Hematopoietic multipotent progenitor cell treated with erythropoietin and hydrocortisone succinate and interleukin-3 and kit ligand, for 6 days (in vitro differentiated cells): ENCODE measurements at places on chromosomes 13 and 19.
A peak's percentile ranks its signal among the peaks of the same experiment; 100 is the strongest.

- DNase-seq, result peak; percentile 64
Measured at GRCh38 chr19:9406798-9407352, 28.5 kb downstream of the ZNF266 start.

- no peak for DNase-seq
Measured at GRCh38 chr19:36008336-36008978, at the start of gene SYNE4. Gene SYNE4, minus strand, starts transcription at chr19:36008813. Its CDS starts 132 bp downstream, at chr19:36008681.

- DNase-seq, result peak; percentile 55
Measured at GRCh38 chr19:8331263-8331845, 10.1 kb downstream of the RPS28 start.

DNA sequence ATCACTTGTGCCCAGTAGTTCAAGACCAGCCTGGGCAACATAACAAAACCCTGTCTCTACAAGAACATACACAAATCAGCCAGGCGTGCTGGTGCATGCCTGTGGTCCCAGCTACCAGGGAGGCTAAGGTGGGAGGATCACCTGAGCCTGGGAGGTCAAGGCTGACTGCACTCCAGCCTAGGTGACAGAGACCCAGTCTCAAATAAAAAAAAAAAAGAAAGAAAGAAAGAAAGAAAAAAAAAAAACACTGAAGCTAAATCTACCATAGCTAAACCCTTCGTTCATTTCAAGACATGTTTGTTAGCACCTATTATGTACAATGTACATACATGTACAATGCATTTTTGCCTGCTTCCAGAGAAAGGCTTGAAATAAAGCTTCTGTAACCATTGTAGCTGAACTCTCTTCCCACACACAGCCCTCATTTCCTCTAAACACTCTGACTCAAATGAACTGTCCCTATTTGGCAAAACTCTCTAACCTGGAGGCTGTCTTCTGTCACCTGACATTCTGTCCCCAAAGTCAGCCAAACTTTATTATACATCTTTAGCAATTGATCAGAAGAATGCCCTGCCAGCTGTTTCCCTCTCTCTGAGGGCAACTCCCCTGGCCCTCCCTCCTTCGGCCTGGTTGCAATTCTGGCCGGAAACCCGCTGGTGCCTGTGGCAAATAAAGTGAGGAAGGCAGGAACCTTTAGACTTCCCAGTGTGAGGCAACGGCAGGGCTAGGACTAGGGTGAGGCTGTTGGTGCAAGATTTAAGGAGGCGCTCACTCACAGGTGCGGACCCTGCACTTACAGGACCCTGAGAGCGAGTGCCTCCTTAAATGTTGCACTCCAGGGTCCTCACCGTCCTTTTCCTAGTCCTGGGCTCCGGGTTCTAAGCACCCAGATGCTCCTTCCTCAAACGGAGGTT is 1.8 kb downstream of the ETHE1 start:
- DNase-seq, result peak; percentile 69

- DNase-seq, result no peak
Measured at GRCh38 chr13:110187641-110188161, 119.3 kb downstream of the COL4A1 start.

DNA sequence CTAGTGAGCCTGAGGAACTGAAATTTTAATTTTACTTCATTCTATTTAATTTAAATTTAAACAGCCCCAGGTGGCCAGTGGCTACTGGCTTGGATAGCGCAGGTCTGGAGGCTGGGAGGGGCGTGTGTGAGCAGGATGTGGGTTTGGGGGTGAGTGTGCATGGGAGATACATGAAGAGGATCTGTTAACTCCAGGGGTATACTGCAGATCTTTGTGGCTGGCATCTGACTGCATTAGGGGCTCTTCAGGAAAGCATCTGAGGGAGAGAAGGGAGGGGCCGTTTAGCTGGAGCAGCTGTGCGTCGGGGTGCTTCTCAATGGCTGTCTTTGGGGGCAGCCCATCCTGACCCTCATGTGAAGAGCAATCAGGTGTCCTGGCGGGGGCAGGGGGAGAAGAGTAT is 6.8 kb downstream of the SHANK1 start:
- DNase-seq, result peak; percentile 52

DNA sequence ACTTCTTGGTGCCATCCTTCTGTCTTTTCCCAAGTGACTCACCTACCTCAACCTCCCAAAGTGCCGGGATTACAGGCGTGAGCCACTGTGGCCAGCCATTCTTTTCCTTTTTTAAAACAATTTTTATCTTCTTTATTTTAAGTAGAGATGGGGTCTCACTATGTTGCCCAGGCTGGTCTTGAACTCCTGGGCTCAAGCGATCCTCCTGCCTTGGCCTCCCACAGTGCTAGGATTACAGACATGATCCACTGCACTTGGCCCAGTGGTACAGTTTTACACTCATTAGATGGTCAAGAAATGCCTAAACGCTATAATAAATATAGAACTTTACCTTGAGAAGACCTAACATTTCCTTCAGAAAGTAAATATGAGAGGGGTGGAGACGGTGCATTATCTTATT is 24.5 kb downstream of the GP6 start:
- DNase-seq, result no peak

DNA sequence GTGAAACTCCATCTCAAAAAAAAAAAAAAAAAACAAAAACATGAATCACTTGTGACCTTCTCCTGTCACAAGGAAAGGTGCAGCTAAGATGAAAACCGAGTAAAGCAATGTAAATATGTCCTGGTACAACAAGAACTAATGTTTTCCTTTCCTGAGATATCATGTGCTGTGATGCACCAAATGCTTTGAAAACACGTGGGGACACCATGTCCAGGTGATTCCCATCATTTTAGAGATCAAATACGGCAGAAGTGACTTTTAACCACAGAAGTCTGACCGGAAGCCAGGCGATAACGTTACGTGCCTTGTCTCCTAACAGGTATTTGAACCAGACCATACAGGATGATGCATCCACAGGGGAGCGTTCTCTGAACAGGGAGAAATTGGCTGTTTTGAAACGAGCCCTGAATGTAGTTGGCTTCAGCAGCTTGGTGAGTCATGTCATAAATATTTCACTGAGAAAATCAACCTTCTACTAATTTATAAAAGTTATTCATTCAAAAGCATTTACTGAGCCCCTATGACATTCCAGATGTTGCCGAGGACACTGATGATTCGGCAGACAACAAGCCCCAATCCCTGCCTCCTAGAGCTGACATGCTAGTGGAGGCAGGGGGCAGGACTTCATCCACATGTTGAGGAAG is 328.1 kb downstream of the MYO16 start:
- no peak for DNase-seq

DNA sequence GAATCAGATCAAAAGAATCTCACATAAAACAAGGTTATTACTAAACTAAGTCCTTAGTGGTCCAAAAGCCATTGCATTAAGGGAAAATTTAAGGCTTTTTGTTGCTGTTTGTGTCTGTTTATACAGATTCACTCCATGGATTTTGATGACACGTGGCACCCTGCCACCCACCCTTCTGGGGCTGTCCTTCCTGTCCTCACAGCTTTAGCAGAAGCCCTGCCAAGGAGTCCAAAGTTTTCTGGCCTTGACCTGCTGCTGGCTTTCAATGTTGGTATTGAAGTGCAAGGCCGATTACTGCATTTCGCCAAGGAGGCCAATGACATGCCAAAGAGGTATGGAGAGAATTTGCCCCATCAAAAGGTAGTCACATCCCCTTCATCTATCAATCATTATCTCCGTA is 6.9 kb downstream of the ACOD1 start:
- DNase-seq, result no peak

GRCh38 chr19:35363001-35363590 is 4.8 kb downstream of the FFAR3 start:
- no peak for DNase-seq

DNA sequence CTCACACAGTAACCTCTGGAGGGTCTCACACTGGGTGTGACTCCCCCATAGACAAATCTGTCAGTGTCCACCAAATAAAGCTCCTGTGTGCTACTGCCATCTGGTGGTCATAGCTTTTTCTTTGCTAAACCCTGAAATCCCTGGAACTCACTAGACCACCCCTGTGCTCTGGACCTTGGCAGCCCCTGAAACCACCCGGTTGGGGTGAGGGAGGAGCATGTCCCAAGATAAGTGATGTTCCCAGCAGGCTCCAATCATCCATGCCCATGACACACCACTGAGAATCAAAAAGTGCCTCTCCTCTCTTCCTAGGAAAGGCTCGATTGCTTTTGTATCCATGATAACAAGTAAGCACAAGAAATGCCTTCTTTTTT is 6.5 kb upstream of the HSD17B14 start:
- DNase-seq, result peak; percentile 86

DNA sequence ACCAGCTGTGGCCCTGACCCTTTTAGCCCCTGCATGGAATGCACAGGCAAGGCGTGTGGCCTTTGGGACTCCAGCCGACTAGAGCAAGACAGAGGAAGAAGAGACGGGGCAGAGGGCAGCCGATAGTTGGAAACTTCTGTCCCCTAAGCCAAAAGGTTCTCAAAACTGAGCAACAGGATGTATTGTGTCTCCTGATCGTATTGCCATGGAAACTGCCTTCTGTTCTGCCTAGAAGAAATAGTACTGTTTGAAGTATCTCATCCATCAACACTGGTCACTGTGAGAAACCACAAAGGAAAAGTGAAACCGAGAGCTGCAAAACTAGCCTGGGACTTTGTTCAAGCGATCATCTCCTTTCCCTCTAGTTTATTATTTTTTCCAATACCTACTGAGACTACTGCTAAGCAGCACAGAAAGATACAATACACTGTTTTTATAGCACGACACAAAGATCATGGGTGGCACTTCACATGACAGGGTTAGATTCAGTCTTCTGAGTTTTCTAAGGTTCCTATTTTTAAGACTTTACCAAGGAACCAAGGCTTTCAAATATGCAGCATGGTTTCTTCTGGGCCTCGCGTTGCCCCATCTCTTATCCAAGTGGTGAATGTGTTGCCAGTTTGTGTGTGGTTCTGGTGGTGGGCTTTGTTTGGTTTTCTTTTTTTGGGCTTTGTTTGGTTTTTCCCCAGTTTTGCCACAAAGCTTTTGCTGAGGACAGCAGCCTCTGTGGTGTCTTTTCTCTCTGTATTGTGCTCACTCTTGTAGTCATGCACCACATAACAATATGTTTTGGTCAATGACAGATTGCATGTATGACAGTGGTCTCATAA is 49.3 kb upstream of the GPR183 start:
- DNase-seq, result peak; percentile 90

DNA sequence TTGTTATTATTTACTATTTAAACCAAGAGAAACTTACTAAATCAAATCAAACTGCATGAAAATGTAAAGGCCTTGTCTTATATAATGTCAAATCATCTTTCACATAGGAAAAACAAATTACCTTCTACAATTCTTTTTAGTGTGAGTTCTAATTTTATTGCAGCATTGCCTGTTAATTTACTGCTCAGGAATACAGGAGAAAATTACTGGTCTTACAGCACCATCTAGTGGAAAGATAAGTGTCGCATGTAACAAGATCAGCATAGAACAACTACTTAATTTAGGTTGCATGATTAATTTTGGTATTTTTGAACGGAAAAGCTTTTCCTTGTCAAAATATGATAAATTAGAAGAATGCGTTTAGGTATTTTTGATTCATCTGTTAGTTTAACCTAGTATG is 502.7 kb downstream of the UQCRFS1 start:
- DNase-seq, result peak; percentile 78

- no peak for DNase-seq
Measured at GRCh38 chr19:44735011-44735410, 13.5 kb upstream of the BCL3 start.

DNA sequence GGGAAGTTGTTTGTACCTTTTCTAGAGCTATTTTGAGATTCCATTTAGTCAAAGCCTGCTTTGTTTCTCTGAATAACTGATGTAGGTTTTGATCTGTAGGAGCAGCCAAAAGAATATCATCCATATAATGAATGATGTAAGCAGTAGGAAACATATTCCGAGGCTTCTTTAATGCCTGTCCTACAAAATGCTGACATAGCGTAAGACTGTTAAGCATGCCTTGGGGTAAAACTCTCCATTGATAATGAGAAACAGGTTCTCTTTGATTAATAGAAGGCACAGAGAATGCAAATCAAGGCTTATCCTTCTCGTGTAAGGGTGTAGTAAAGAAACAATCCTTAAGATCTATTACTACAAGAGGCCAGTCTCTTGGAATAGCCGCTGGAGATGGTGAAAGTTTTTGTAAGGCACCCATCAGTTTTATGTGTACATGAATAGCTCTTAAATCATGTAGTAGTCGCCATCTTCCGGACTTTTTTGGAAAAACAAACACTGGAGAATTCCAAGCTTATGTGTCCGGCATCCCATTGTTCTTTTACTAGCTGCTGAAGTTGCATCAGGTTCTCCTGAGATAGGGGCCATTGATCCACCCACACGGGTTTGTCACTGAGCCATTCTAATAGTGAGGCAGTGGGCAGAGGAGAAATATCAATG is 13.5 kb downstream of the FPR3 start:
- no peak for DNase-seq

- no peak for DNase-seq
Measured at GRCh38 chr19:33192010-33192409, 2.1 kb upstream of the LRP3 start.

DNA sequence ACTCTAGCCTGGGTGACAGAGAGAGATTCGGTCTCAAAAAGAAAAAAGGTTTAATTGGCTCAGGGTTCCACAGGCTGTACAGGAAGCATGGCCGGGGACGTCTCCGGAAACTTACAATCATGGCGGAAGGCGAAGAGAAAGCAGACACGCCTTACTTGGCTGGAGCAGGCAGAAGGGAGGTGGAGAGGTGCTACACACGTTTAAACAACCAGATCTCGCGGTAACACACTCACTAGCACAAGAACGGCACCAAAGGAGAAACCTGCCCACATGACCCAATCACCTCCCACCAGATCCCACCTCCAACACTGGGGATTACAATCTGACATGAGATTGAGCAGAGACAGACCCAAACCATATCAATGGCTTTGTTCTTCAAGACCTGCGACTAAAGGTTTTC is 12.8 kb downstream of the CASP14 start:
- no peak for DNase-seq

GRCh38 chr13:99505814-99506269 is 4.6 kb downstream of the TM9SF2 start:
- peak; percentile 76 for DNase-seq

DNA sequence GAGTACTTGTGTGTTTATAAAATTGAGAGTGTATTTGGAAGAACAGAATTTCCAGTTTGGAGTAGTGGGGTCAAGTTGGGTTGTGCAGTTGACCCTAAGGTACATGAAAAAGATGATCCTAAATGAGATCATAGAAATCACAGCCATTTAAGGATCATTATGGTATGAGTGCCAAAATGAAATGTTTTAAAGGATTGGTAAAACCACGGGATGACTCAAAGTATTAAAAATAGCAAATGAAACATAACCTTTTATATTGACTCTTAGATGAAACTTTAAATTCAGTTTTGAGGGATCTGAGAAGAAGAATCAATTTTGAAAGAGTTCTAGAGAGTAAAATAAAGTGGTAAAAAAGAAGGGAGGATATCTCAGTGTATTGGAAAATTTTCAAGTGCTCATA is 773.8 kb downstream of the GPC5 start:
- no peak for DNase-seq

DNA sequence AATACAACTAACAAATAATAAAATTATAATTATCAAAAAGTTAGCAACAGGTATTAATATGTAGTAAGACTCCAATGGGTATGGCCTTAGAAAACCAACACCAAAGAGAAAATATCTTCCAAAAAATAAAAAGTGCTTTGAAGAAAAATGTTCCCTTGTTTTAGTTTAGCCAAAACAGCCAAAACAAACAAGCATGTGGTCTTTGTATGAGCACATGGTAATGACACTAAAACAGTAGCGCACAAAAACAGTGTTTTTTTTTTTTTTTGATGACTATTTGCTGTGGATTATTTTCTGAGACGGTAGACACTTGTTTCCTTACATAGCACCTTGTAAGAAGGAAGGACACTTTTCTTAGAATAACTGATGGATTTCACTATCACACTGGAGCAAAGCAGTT is 459.3 kb downstream of the ITGBL1 start:
- no peak for DNase-seq

GRCh38 chr13:43988302-43988701 is 108.6 kb downstream of the LACC1 start:
- DNase-seq, result no peak
